ENCODE measurements at places on chromosomes 16 and 17.
A peak's percentile ranks its signal among the peaks of the same experiment; 100 is the strongest.

GRCh38 chr16:2842340-2843000 lies 12.4 kb downstream of the ZG16B start:
- no peak for DNase-seq

DNA sequence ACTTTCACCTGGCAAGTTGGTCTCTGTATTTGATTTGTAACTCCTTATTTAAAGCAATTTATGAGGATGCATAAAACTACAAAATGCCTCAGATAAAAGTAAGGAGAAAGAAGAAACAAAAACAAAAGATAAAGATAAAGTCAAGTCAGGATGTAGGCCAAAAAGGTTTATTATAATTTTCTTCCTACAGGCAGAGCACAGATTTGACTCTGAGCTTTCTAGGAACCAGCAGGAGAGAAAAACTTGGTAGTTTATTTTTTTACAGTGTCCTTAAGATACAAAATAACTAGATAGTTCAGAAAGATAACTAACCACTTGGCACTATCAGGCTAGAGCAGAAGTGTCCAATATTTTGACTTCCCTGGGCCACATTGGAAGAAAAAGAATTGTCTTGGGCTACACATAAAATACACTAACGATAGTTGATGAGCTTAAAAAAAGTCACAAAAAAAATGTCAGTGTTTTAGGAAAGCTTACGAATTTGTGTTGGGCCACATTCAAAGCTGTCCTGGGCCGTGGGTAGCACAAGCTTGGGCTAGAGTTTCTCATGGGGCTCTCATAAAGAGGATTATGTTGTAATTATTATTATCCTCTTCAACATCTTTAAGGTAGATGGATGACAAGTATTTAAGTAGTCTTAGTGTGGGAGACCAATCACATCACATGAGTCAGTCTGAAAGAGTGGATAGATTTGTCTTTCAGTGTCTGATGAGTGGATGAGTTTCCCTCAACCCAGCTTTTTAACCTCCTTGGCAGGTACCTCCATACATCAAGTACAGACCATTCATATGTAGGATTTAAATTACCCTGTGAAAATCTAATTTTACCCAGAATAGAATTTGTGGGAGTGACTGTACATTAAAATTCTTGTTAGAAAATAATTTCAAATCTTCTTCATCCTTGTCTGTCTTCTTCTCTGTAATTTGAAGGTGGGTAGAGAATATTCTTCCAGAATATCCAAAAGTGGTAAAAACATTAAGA lies 17.0 kb downstream of the PAFAH1B1 start:
- no peak for DNase-seq

- DNase-seq: no peak
Observed at GRCh38 chr16:82016964-82017363, 5.7 kb upstream of the SDR42E1 start.

- no peak for DNase-seq
Observed at GRCh38 chr17:19386051-19386929, 700 bp downstream of the MFAP4 start.

- DNase-seq: no peak
Observed at GRCh38 chr17:66443606-66444005, 141.2 kb downstream of the PRKCA start.

DNA sequence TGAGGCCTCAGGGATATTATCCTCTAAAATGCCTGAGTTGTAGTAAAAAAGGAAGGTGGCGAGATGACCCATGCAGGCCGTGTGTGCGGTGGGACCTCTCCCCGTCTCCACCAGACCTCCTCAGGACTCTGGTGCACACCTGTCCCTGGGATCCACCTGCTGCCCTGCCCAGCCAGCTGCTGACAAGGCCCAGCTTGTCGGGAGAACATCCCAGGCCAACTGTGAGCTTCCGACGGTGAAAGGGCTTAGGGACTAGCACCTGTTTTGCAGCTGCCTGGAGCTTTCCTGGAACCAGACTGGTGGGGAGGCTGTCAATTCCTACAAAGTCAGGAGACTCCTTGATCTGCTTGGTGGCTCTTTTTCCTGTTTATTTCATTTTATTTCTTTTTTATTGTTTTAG lies 11.6 kb downstream of the IL34 start:
- DNase-seq: no peak

DNA sequence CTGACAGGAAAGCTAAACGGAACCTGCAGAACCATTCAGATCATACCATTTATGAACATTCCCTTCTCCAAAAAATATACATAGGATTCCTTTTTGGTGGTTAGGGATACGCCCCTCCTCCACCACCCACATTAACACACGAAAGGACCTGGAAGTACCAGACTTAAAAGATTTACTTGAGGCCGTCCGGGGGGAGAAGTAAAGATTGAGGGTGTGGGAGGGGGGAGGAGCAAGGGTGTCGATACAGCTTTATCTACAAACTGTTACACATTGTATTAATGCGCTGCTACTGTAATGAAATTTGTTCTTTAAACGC lies 537 bp downstream of the PALB2 start:
- no peak for DNase-seq

DNA sequence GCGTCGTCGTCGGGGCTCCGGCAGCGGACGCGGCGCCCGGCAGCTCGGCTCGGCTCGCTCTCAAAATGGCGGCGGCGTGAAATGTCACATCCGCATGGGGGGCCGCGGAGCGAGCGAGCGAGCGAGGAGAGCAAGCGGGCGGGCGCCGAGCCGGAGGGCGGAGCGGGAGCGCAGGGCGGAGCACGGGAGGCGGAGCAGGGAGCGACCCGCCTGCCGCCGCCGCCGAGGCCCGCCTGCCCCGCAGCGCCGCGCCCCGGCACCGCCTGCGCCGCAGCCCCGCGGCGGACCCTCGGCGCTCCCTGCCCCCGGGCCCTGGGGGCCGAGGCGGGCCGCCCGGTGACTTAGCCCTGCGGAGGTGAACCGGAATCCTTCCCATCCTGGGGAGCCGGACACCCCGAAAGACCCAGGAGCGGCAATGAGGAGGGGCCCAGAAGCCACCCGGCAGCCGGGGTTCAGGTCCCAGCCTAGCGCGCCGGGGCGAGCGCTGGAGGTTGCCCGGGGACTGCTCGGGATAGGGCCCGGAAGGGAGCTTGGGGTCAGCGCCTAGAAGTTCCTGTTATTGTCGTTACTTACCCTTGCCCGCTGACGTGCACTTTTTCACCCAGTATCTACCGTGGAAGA lies at the start of gene USP7:
TSS of gene USP7 (minus strand) at position 86 of the 621 bp plus-strand sequence. CDS start 621 bp downstream, outside the sequence.
- peak; percentile 37 for DNase-seq

- no peak for DNase-seq
Observed at GRCh38 chr17:36918211-36918691, 19.0 kb upstream of the LHX1 start.

DNA sequence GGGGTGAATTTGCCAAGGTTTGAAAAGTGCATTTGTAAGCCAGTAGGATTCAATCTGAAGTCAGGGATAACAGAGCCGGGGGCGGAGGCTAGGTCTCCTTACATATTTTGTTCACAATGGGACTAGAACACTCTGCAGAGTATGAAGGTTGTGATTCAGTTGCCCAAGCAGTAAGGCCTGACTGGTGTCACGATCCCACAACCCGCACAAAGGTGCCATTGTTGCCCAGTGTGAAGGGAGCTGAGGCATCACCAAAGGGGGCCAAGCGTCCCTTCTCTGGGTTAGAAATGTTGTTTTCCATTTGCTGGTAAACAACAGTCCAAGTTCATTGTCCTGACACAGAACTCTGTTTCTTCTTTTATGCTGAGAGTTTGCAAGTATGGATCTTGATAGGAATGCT lies 471.8 kb downstream of the MAF start:
- no peak for DNase-seq

GRCh38 chr16:31501226-31501965 lies 6.8 kb downstream of the RUSF1 start:
- no peak for DNase-seq

DNA sequence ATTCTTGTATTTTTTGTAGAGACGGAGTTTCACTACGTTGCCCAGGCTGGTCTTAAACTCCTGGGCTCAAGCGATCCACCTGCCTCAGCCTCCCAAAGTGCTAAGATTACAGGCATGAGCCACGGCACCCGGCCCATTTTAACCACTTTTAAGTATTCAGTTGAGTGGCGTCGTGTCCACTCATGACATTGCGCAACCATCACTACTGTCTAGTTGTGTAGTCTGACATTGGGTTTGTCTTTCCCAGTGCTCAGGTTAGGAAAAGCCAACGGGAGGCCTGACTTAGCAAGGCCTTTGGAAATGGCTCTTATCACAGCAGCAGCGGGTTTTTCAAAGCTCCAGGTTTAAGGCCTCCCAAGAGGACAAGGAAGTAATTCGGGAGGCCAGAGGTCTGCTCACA lies 58.7 kb downstream of the LITAF start:
- no peak for DNase-seq

DNA sequence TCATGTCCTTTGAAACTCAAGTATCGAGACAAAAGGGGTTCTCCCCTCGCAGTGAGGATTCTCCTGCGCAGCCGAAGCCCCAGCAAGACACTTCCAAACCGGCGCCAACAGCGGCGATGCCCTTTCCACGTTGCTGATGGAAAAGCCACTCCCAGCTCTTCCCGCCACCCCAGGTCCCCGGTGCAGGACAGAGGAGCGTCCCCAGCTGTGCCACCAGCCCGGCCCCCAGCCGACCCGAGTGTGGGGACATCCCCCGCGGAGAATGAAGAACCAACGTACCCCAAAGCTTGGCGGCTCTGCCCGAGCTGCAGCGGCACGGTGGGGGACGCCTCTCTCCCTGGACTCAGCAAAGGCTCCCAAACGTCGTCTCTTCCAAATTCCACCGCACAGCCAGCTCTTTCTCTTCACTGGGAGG lies 573 bp downstream of the CHST6 start:
- no peak for DNase-seq

GRCh38 chr16:54048586-54049495 lies 237.7 kb downstream of the IRX3 start:
- no peak for DNase-seq

DNA sequence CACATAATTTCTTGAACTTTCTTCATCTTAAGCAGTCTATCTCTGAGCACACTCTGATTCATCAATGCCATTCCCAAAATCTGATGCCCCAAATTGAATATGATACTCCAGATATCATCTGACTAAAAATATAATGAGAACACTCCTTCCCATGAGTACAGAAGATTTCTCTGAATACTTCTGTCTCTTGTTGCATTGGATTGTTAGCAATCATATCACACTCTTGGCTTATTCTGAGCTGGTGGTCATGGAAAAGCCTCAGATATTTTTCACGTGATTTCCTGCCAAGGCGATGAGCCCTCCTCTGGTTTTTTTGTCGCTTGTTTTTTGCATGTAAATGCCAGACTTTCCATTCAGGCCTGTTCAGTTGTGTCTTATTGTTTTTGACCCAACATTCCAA lies 87.2 kb downstream of the NOG start:
- DNase-seq: no peak

GRCh38 chr16:53611179-53611696 lies 92.4 kb downstream of the RPGRIP1L start:
- no peak for DNase-seq

DNA sequence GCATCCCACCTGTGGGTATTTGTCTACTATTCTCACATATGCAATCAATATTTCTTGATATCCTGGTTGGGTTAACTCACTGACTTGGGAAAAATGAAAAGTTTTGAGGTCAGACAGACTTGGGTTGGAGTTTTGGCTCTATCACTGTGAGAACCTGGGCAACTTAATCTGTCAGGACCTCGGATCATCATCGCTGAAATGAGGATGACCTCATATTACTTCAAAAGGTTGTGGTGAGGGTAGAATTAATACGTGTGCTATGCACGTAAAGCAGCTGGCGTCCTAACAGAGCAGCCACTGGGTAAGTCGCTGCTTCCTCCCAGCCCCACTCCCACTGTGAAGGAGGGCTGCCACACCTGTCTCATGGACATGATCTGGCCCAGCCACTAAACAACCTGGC lies 57.3 kb downstream of the COG7 start:
- DNase-seq: no peak

DNA sequence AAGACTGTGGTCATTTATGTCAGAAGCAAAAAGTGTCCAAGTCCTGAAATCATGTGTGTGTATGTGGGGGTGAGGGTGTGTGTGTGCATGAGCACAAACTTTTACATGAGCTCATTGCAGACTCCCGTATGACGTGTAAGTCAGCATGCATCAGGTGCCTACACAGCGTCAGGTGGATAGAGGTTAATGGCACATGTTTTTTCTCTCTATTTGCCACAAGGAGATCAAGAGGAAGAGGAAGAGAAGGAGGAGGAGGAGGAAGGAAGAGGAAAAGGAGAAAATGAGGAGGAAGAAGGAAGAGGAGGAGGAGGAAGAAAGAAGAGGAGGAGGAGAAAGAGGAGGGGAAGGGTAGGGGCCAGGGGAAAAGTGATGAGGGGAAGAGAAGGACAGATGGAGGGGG lies 178.0 kb upstream of the DYNLRB2 start:
- DNase-seq: no peak

GRCh38 chr17:41444186-41444585 lies 3.4 kb upstream of the KRT38 start:
- no peak for DNase-seq

DNA sequence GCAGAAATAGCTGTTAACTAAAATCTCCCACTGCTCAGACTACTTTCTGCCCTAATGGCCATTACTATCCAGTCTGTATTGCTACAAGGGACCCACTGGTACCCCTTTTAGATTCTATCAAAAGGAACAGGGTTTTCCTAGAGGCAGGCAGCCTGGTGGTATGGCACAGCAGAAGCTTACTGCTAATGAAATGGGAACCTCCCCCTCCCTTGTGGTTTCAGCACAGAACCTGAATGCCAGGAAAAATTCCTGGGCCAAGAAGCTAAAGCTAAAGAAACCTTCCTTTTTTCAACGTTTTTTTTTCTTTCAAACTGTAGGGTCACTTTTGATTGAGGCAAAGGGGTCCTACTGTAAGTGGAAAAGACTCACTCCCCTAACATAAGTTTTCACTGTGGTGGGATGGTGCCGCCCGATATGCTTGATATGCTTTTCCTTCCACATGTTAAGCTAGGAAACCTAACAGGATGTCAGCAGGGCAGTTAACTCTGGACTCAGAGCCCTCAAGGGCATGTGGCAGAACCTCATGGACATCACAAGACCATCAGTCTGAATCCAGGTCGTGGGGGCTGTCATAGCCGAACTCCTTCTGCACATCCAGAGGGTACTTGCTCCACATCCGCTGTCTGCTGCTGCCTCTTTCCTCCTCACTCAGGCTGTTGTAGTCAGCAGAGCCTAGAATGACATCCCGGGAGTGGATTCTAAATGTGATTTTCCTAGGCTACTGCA lies 9.8 kb downstream of the SLC7A6OS start:
- DNase-seq: no peak

All from NCI-H1048 (cell line).